HepG2 (cell line): ENCODE measurements at places on chromosomes 2 and 18.
A peak's percentile ranks its signal among the peaks of the same experiment; 100 is the strongest.

GRCh38 chr2:240524963-240525718 lies 32.6 kb downstream of the ANKMY1 start:
- no peaks in the 10 kb centered on the region for H3K4me1 ChIP-seq
- peaks cover 26% of the 10 kb centered on the region for H3K36me3 ChIP-seq
- H3K27ac ChIP-seq = no peak overlapping the region
- H3K27me3 ChIP-seq = no peaks in the 10 kb centered on the region

DNA sequence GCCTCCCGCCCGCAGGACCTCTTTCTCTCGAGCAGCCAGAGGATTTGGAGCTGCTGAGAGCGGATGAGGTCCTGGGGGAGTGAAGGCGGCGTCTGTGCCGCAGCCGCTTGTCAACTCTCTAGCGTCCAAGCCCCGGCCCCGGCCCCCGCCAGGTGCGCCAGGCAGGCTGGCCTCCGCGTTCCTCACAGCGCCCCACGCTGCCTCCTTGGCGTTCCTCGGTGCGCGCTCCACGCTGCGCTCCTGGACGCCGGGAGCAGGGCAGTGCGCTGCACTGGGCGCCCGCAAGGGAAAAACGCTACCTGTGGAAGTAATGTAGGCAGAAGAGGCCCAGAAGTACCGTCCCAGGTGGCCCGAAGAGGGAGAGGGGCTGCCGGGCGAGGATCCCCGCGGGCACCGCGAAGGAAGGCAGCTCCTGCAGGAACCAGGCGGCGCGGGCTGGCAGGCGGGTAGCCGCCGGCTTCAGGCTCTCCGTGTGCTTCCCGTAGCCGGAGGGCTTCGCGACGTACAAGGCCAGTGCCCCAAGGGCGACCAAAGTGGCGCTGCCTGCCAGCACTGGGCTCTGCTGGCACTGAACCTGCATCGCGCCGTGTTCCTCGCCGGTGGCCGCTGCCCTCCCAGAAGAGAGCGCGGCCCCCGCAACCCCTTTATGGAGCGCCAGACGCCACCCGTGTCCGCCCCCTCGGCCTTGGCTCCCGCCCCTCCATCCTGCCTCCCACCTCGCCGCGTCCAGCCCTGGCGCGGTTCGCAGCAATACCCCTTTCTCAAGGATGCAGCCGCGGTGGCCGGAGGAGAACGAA lies at the start of gene SRD5A2:
Gene SRD5A2, minus strand, starts transcription at position 618 of the 797 bp plus-strand sequence. Its CDS starts 38 bp downstream, at position 580.
- no peak within 1 kb of the TSS for H3K27ac ChIP-seq
- no peaks in the 10 kb centered on the region for H3K27me3 ChIP-seq
- H3K4me1 ChIP-seq = peaks cover 7% of the 10 kb centered on the region; the same call in 1 of the 2 replicates
- DNase-seq = no peak
- H3K4me3 ChIP-seq = no peak within 1 kb of the TSS

DNA sequence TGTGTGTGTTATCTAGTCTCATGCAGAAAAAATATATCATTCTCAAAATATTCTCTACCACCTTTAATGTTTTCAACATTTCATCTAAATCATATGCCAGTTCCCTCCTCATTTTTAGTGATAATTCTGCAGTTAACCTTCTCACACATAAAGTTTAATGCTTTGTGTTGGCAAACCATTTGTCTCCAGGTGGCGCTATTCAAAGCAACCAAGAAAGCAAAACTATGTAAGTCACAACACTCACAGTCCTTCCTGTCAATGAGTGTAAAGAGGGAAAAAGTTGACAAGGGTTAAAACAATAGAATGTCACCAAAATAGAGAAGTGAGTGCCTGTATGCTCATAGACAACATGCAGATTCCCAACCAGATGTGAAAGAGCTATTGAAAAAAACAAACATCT lies 961.6 kb upstream of the LRRTM1 start:
- no peak overlapping the region for H3K27ac ChIP-seq
- H3K4me1 ChIP-seq = no peaks in the 10 kb centered on the region
- no peak overlapping the region for H3K4me3 ChIP-seq

DNA sequence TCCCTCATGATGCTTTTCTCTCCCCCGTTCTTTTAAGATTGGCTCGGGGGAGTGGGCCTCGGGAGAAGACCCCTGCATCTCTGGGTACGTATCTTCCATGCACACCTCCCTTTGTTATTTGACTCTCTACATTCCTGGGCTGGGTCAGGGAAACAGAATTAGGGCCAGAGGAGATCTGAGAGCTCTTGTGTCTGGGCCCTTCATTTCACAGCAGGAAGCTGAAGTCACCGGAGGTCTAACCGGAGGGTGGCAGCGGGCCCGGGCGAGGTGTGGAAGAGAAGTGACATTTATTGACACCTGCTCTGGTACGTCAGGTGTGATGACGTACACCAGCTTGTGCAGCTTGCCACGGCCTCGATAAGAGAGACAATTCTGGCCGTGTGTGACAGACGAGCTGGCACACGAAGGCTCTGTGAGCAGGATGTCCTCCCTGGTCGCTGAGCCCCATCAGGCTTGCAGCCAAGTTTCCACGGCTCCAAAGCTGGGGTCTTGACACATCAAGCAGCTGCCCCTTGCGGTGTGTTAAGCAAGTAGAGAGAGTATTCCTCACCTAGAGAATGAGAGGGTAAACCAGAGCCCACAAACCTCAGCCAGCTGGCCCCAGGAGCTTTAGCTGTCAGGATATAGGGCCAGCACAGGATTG lies 30.4 kb downstream of the TOGARAM2 start:
- H3K4me1 ChIP-seq = no peaks in the 10 kb centered on the region
- no peaks in the 10 kb centered on the region for H3K36me3 ChIP-seq
- no peak overlapping the region for H3K4me3 ChIP-seq
- peaks cover 61% of the 10 kb centered on the region for H3K27me3 ChIP-seq
- H3K27ac ChIP-seq = no peak overlapping the region

GRCh38 chr2:30412047-30412683 lies 34.9 kb upstream of the LCLAT1 start:
- no peaks in the 10 kb centered on the region for H3K36me3 ChIP-seq
- no peaks in the 10 kb centered on the region; the same call in 1 of the 2 replicates for H3K4me1 ChIP-seq
- DNase-seq = no peak
- H3K27me3 ChIP-seq = peaks cover 7% of the 10 kb centered on the region; the same call in 1 of the 3 replicates

GRCh38 chr18:44741511-44741910 lies 60.8 kb downstream of the SETBP1 start:
- DNase-seq = no peak
- H3K4me1 ChIP-seq = no peaks in the 10 kb centered on the region
- no peaks in the 10 kb centered on the region for H3K36me3 ChIP-seq
- no peaks in the 10 kb centered on the region for H3K27me3 ChIP-seq

DNA sequence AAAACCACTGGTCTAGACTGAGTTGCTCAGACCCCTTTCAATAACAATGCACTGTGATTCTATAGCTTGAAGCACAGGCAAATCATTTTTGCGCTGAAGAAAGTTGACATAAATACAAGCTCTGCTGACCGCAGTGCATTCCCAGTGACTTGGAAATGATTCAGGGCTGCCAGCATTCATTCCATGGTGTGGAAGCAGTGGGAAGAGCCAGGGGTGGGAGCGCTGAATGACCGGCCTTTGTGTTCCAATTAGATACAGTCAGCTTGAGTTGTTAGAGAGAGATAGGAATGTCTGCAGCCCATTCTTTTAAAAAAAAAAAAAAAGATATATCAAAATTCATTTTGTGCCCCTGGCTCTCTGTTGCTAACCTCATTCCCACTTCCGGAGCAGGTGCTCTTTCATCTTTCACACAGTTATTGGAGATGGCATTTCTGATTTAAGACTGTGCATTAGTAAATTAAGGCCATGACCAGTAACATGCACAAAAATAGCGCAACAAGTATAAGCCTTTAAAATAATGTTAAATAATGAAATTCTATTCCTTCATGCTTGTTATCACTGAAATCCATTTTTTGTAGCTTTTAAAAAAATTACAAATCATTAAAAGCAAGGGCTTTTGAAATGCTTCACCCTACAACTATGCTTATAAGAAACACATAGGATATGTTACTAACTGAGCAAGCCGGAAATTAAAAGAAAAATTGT lies 59.4 kb upstream of the CTLA4 start:
- DNase-seq = no peak
- no peak overlapping the region for H3K27ac ChIP-seq
- no peak overlapping the region for H3K4me3 ChIP-seq
- peaks cover 33% of the 10 kb centered on the region for H3K4me1 ChIP-seq
- H3K27me3 ChIP-seq = no peaks in the 10 kb centered on the region

DNA sequence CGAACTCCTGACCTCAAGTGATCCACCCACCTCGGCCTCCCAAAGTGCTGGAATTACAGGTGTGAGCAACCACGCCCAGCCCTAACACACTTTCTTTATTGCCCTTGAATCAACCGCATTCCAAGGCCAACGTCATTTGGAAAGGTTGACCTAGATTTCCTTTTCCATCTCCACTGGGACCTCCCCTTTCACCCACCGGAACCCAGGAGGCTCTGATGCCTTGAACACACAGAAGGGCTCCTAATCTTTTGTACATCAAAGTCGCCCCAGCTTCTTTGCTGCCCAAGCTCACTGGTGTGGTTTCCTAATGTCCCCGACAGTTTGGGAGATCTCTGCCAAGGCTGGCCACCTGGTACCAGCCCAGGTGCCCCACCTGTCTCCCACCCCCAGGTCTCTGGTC lies 46.2 kb upstream of the CAB39 start:
- H3K36me3 ChIP-seq = no peaks in the 10 kb centered on the region
- DNase-seq = no peak
- no peak overlapping the region for H3K4me3 ChIP-seq

DNA sequence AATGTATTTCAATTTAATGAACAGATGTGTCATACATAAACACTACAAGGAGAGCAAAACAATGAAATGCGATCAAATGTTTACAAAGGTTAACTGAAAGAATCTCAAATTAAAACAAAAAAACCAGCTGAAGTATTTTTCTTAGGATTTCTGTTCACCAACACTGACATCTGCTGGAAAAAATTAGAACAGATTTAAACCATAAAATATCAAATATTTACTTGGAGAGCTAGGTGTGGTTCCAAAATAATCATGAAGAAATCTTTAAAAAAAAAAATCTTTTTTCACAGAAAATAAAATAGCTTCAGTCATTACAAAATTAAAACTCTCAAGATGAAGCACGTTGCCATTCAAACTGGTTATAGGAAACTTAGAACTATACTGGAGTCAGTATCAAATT lies 13.8 kb downstream of the MMADHC start:
- peaks cover 81% of the 10 kb centered on the region for H3K36me3 ChIP-seq
- H3K27me3 ChIP-seq = no peaks in the 10 kb centered on the region
- no peak overlapping the region for H3K27ac ChIP-seq
- no peak overlapping the region for H3K4me3 ChIP-seq

- H3K4me3 ChIP-seq = no peak overlapping the region
- no peak for DNase-seq
- H3K27ac ChIP-seq = no peak overlapping the region
- H3K27me3 ChIP-seq = peaks cover 11% of the 10 kb centered on the region; the same call in 2 of the 3 replicates
- H3K36me3 ChIP-seq = no peaks in the 10 kb centered on the region
Measured at GRCh38 chr18:78519394-78520062, 460.1 kb upstream of the SALL3 start.

DNA sequence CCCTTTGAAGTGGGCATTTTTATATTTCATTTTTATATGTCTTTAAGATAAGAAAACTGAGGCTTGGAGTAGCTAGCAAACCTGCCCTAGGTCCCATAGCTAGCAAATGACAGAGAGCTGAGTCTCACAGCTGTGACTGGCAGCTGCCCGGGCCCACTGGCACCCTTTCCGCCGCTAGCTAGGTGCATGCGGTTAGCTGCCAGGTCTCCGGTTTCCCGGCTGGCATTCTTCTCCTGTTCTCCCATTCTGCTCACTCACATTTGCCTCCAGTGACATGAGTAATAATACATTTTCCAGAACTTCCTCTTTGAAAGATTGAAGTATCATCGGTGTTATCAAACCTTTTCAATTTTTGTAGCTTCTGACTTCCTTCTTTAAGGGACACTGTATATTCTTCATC lies 38.7 kb downstream of the MTCL1 start:
- H3K27me3 ChIP-seq = no peaks in the 10 kb centered on the region
- H3K4me1 ChIP-seq = no peaks in the 10 kb centered on the region
- DNase-seq = no peak
- H3K4me3 ChIP-seq = no peak overlapping the region

DNA sequence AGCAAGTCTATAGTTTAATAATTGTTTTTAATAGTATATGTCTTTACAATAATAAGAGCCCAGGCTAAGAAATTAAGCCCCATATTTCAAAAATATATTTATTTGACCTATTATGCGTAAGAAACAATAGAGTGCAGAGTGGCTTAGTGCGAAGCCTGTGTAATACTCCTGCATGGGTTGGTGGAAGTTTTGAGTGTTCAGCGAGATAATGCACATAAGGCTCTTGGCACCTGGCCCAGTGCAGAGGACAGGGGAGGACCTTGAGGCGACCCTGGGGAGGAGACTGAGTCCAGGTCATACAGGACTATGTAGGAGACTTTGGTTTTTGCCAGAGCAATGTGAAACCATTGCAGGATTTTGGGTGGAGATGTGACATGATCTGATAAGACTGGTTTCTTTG lies 132.4 kb upstream of the ST6GAL2 start:
- H3K27me3 ChIP-seq = no peaks in the 10 kb centered on the region
- no peaks in the 10 kb centered on the region for H3K4me1 ChIP-seq
- H3K4me3 ChIP-seq = no peak overlapping the region
- DNase-seq = no peak
- no peaks in the 10 kb centered on the region for H3K36me3 ChIP-seq

GRCh38 chr2:159968279-159968900 lies 94.0 kb downstream of the PLA2R1 start:
- DNase-seq = peak; percentile 31
- no peaks in the 10 kb centered on the region for H3K4me1 ChIP-seq
- H3K27me3 ChIP-seq = no peaks in the 10 kb centered on the region
- H3K27ac ChIP-seq = no peak overlapping the region

GRCh38 chr18:34548120-34548972 lies 161.8 kb upstream of the DTNA start:
- H3K27me3 ChIP-seq = no peaks in the 10 kb centered on the region
- H3K4me1 ChIP-seq = no peaks in the 10 kb centered on the region
- no peaks in the 10 kb centered on the region for H3K36me3 ChIP-seq

DNA sequence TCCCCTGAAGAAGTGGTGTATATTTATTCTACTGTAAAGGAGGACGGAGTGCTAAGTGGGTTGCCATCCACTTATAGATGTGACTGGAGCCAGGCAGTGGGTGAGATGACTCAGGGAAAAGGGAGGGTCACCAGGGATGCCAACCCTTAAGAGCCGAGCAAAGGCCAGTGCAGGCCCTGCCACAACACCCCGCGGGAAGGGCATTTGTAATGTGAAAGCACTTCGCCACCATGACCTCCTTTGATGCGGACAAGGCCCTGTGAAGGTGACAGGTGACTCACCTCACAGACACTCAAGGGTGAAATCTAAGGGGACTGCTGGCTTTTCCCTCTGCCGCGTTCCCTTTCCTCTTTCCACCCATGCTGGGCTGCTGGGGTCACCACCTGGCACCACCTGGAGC lies 50.2 kb upstream of the MRPL33 start:
- DNase-seq = peak; percentile 59
- H3K36me3 ChIP-seq = no peaks in the 10 kb centered on the region
- no peak overlapping the region for H3K4me3 ChIP-seq
- H3K27ac ChIP-seq = no peak overlapping the region

GRCh38 chr2:234853729-234854128 lies 98.1 kb upstream of the SH3BP4 start:
- no peak overlapping the region for H3K27ac ChIP-seq
- H3K27me3 ChIP-seq = no peaks in the 10 kb centered on the region
- no peak for DNase-seq
- H3K4me3 ChIP-seq = no peak overlapping the region
